ENCODE measurements at places on chromosomes 2 and 18.
A peak's percentile ranks its signal among the peaks of the same experiment; 100 is the strongest.

- no peak for DNase-seq
Observed at GRCh38 chr2:211367711-211368110, 811.3 kb downstream of the CPS1 start.

DNA sequence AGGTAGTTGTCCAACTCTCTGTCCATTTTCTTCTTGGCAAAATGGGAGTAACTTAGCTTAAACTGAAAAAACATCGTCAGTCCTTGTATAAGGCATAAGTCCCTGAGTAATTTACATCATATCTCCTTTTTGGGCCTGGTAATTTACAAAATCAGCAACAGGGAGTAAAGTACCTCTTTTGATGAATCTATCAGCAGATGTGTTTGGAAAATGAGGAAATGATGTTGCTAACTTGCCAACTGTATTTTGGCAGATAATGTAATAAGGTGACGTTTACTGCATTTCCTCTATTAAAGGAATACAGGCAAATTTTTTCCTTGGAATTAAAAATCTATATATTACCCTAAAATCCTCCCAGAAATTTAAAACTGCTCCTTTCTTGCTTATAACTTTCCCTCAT lies 29.2 kb downstream of the ANKRD44 start:
- DNase-seq = no peak

DNA sequence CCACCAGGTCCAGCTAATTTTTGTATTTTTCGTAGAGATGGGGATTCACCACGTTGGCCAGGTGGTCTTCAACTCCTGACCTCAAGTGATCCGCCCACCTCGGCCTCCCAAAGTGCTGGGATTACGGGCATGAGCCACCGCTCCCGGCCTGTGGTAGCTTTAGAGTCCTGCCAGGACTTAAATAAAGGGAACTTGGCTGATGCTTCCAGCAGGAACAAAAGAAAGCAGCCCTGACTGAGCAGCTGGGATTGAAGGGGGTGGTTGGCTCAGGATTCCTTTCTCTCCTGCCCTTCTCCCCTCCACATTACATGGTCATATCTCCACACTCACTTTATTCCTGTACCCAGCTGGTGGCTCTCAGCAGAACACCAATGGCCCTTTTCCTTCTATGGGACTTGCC lies 20.0 kb downstream of the EFHD1 start:
- no peak for DNase-seq

GRCh38 chr2:25688236-25688635 lies 14.9 kb upstream of the DTNB start:
- DNase-seq = no peak

DNA sequence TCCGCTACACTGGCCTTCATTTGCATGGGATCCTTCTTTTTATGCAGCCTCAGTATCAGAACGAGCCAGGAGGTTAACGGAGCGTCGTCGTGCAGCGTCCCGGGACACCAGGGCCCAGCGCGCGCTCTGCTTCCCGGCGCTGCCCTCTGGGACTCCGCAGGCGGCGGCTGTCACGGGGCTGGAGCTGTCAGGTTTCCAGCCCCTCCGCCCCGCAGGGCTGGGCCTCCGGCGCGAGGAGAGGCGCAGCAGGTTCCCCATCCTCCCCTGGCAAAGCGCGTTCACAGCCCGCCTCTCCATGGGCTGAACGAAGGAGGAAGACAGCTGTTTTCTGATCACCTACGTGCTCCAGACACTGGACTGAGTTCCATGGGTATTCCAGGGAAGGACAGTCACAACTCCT lies 12.5 kb upstream of the PAX8 start:
- no peak for DNase-seq

GRCh38 chr2:28365158-28365557 lies 27.5 kb upstream of the FOSL2 start:
- no peak for DNase-seq

DNA sequence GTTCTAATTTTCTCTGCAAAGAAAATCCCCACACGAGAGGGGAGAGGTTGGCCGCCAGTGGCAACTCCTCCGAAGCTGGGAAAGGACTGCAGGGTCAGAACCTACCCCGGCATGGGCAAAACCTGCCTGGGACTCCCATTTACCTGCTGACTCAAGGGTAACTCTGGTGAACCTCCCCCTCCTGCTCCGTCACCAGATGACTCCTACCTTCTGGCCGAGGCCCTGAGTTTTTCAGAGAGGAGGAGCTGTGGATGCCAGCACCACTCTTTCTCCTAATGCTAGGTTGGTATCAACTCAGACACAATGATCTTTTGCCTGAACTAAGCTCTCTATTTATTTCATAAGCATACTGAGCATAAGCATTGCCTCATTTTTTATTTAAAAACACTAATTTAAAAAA lies 96.6 kb downstream of the ALPK2 start:
- DNase-seq = no peak

- no peak for DNase-seq
Observed at GRCh38 chr2:95346231-95346737, 49.1 kb downstream of the KCNIP3 start.

GRCh38 chr18:49537232-49537896 lies 24.5 kb upstream of the LIPG start:
- no peak for DNase-seq

DNA sequence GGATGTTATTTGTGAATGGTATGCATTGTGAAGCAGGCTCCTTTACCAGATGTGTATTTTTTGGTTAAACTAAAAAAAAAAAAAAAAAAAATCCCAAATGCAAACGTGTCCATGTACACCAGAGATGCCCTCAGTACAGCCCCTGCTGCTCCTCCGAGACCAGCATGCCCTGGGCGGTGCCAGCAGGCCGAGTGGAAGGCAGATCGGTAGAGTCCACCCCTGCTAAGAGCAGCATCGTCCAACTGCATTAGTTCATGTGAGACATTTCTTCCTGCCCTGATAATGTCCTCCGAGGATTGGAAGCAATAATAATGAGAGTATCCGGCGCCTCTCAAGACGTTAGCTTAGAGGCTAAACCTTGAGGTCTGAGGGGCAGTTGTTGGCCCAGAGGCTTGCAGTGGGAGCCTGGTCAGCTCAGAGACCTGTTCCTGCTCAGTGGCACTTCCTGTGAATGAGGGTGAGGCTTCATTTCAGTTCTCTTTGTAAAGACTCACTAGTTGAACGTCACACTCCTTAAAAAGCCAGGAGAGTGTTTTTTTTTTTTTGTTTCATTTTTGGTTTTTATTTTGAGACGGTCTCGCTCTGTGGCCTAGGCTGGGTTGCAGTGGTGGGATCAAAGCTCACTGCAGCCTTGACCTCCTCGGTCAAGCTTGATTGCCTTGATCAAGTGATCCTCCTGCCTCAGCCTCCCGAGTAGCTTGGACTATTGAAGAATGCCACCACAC lies 5.6 kb downstream of the SLC66A3 start:
- peak; percentile 8 for DNase-seq

DNA sequence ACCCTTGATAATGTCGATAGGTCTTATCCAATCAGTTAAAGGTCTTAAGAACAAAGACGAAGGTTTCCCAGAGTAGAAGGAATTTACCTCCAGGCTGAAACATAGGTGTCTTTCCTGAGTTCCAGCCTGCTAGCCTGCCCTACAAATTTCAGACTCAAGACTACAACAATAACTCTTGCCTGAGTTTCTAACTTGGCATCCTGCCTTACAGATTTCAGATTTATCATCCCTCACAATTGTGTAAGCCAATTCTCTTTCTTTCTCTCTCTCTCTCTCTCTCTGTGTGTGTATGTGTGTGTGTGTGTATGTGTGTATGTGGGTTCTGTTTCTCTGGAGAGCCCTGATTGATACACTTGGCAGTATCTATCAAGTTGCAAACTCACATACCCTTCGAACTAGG lies 37.2 kb upstream of the B4GALT6 start:
- no peak for DNase-seq

- no peak for DNase-seq
Observed at GRCh38 chr2:10993001-10993481, 81.3 kb downstream of the KCNF1 start.

DNA sequence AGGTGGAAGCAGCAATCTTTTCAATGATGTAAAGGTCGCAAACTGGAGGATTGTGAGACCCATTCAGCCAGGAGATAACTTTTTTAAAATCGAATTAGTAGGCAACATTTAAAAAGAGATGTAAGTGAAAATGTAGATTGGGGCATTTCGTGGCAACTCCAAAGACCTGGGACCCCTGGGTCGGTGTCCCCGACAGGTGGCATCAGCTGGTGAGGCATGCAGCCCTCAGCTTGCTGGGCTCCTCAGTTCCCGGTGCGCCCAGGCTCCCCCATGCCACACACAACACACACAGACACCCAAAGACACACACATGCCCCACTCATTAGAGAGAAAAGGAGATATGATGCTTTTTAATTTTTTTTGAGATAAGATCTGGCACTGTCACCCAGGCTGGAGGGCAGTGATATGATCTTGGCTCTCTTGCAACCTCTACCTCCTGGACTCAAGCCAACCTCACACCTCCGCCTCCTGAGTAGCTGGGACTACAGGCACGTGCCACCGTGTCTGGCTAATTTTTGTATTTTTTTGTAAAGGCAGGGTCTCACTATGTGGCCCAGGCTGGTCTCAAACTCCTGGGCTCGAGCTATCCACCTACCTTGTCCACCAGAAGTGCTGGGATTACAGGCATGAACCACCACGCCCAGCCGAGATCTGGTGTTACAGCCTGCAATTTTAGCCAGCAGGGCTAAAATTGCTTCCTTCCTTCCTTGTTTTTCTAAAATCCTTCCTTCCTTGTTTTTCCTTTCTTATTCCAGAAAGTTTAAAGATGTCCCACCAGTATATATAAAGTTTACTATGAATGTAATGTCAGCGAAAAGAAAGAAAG lies 122.6 kb upstream of the EPAS1 start:
- no peak for DNase-seq

DNA sequence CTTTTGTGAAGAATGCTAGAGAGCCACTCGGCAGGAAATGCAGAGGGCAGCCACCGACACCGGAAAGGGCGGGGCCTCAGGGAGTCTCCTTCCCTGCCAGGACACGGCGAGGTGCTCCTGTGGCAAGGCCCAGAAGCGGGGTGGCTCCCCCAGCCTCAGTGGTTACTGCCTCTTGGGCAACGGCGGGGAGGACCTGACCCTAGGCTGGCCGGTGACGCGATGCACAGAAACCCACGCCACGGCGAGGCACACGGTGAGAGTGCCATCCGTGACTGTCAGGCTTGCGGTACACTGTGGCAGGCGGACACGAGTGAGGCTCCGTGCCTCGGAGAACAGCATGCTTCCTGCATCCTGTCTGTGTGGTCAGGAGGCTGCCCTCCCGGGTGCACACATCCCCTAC lies 47.8 kb downstream of the ZAP70 start:
- peak; percentile 22 for DNase-seq

- DNase-seq = no peak
Observed at GRCh38 chr2:11539317-11540147, 5.7 kb downstream of the GREB1 start.

- DNase-seq = no peak
Observed at GRCh38 chr2:232632229-232632903, 1.0 kb upstream of the EFHD1 start.

DNA sequence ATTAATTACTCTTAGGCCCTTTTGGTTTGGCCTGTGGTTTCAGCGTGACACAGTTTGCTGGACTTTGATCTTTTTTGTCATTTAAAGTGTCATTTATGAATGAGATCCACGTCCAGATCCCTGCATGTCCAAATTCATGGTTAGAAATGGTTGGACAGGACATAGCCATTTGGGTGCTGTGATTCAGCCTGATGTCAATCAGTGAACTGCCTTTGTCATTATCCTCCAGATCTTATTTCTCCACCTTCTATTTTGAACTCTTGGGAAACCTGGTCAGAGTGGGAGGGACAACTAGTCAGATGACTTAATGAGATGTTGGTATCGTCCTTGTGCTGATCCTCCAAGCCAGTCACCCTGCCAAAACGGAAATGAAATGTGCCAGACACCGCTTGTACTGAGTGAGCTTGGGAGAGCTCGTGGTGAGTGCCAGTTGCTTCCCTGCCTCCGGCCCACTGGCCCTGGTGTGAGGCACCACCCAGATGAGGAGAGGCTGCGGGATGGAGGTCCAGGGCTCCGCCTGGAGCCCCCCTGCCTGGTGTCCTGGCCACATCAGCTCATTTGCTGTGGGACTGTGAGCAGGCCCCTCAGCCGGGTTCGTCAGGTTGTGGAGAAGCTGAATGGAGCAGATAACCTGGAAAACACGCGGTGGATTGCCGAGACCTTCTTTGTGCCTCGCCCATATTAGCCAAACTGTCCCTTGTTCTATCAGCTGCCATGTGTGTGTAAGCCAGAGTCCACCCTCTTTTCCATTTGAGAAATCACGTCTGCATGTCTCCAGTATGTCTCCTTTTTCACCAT lies 70.1 kb downstream of the DGKD start:
- no peak for DNase-seq

GRCh38 chr2:152782171-152782570 lies 63.8 kb downstream of the ARL6IP6 start:
- DNase-seq = no peak

GRCh38 chr2:84958135-84959059 lies 12.6 kb upstream of the KCMF1 start:
- DNase-seq = no peak

DNA sequence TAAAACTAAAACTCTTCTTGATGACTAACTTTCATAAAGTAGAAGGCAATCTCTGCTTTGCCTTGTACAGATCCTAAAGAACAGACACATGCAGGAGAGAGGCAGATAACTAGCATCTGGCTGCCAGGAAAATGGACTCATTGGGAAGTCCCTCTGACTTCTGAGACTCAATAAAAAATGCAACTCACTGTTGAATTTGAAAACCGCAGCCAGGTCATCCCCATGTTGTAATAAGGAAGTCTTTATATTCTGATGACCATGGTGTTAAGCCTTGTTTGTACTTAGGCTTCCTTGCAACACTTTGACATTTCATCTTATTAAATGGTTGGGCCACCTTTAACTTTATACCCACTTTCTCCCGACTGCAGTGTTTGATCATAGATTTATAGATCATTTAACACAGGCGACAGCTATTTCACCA lies 375.1 kb upstream of the KCNH7 start:
- no peak for DNase-seq

DNA sequence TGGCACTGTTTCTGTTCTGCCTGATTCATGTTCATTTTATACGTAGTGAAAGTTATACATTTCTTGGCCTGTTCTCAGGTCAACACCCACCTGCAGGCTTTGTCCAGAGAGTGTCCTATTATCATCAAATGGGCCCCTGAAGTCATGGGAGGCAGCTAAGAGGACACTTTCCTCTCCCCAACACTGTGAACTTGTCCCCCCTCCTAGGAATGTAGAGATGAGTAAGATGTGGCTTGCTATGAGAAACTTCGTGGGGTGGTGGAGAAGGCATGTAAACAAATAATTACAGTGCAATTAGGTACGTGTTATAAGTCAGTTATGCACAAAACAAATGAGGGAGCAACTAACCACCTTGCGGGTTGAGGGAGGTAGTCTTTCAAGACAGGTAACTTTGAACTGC lies 57.9 kb downstream of the COL4A3 start:
- no peak for DNase-seq

DNA sequence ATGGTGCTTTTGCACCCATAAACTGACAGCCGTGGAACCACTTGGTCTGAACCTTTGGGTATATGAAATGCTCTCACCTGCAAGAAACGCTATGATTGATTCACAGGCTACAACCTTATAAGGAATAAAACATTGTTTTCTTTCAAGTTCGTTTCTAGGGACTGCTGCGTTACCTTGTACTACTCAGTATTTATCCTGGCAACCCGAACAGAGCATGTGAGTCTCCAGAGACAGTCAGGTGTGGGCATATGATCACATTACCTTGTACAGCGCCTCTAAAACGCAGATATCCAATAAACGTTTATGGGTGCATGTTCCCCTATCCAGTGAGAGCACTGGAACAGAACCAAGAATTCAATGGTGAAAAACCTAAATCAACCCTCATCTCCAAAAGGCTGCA lies 1.7 kb downstream of the CCBE1 start:
- no peak for DNase-seq
